Mesenteric fat pad (tissue), 1 donor: ENCODE measurements at places on chromosomes 4 and X.

DNA sequence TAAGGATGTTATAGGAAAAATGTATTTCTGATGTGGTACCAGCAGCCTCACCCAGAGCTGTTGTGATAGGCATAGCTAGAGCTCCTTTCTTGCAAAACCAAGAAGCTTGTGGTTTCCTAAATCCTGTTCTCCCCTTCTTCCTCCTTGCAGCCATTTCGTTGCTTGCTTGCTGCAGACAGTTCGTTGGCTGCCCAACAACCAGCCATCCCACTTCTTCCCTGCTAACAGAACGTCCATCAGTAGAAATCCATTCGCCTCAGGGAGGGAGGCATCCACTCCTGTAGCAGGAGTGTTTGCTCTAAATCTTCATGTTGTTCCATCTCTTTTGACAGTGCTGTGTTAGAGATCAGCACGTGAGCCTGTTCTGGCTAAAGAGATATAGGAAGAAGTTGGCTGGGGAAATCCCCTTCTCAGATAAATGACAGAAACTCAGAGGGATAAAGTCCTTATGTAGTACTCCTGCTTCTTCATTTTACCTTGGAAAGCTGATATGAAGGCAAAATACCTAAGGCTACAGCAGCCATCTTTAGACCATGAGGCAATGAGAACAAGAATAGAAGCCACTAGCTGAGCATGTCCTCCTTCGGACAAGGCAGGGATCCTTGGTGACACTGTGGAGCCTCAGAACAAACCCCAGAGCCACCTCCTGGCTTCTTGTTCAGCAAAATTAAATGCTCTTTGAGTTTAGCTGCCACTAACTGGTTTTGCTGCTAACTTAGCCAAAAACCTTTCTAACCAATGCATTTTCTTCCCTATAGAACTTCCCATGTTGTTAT, 68.4 kb upstream of the RELL1 start:
- DNase-seq: no peak

GRCh38 chr4:69360271-69360670, 80.0 kb downstream of the UGT2B28 start:
- no peak for DNase-seq

GRCh38 chr4:117814277-117815246, 219.7 kb upstream of the NDST3 start:
- no peak for DNase-seq

DNA sequence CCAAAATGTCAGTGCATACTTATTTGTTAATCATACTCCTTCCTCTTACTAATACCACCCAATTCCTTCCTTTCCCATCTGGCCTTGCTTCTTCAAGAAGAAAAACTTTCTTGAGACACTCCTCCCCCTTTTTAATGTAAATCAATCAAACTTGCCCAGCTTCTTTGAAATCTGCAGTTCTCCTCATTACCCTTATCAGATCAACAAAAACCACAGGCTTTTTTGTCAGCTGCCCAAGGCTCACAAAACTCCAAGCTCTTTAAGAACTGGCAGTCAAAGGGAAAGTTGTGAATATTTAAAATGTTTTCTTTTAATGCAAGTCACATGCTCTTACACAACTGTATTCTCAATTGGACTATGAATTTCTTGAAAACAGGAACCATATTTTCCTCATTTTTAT, 11.3 kb upstream of the MYOZ2 start:
- no peak for DNase-seq

GRCh38 chrX:54427837-54428424, 12.3 kb upstream of the TSR2 start:
- no peak for DNase-seq

DNA sequence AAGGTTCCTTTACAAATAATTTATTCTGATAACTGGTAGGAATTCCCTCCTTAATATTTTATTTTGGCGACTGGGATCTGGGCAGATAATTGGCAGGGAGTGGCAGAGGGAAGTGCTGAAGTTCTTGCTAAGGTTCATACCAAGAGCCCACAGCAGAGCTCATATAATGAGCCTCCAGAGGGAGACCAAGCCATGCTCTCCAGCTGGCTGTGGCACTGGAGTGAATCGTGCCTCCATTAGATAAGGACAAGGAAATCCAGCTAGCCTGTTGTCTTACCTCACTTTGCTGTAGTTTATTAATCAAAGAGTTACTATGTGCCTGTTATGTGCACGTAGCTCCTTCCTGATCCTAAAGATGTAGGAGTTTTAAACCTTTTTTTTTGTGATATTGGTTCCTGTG, 1.3 kb downstream of the ASB12 start:
- DNase-seq: no peak

GRCh38 chr4:1169171-1169671, 3.2 kb downstream of the SPON2 start:
- no peak for DNase-seq

GRCh38 chrX:108246304-108246954, 154.9 kb downstream of the ATG4A start:
- no peak for DNase-seq

DNA sequence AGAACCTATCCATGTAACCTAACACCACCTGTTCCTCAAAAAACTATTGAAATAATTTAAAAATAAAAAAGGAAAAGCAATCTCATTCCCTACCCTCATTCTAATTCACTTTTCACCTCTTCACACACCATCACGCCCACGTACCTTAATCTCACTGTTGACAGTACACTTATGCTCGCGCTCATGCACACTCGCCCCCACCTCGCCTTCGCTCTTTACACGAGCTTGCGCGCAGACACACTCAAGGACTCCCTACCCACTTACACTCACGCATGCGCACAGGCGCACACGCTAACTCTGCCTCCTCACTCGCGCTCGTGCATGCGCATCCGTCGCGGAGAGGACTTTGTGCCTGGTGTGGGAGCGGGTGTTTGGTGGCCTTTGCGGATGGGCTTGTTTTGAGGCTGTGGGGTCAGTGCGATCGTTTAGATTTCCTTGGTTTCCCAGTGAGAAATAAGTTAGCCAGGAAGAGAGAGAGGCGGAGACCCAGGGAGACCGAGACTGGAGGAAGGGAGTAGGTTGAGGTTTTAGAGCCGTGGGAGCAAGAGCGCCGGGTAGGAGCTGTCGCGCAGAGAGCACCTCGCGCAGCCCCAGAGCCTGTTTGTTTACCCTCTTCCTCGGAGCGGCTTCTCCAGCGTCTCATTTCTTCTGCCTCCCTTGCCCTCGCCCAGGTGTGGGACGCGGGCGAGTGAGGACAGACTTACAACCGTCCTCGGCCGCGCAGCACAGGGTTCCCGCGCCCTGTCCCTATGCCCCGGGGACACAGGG, 8.1 kb upstream of the GSX2 start:
- DNase-seq: peak; percentile 92

- no peak for DNase-seq
Measured at GRCh38 chr4:98484031-98484430, 174.4 kb downstream of the TSPAN5 start.
